ENCODE measurements at places on chromosomes 1 and 21.

DNA sequence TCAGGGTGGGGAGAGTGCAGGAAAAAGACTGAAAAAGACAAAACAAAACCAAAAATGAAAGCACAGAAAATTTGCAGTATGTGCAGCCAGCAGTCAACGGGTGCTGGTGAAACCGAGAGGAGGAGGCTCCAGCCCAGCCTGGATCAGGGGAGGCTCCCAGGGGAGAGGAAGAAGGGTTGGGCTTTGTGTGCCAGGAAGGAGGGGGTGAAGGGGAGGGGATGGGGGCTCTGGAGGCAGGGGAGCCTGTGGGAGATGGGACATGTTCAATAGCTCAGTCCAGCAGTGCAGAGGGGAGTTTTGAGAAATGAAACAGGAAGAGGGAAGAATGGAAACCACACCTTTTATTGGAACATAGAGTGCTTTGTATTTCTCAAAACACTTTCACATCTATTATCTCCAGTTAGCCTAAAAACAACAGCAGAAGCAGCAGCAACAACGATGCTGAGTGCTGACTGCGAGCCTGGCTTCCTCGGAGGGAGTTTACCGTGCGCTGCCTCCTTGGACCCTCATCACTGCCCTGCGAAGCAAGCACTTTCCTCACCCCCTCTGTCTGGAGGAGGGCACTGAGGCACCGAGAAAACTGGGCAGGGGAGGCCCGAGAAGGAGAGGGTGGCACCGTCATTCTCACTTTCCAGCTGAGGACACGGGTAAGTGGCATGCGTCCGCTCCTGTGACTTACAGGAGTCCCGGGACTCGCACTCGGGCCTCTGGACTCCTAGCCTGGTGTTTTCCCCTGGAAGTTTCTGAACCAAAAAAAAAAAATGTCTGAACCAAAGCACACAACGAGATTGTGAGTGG, 62.9 kb downstream of the MDM4 start:
- no peak for DNase-seq
- peak overlapping the region; percentile 48 for H3K27ac ChIP-seq
- H3K4me1 ChIP-seq: no peaks in the 10 kb centered on the region
- H3K36me3 ChIP-seq: no peaks in the 10 kb centered on the region
- H3K27me3 ChIP-seq: no peaks in the 10 kb centered on the region

GRCh38 chr1:93695411-93696005, 13.9 kb upstream of the BCAR3 start:
- no peaks in the 10 kb centered on the region for H3K27me3 ChIP-seq
- no peak for DNase-seq
- no peaks in the 10 kb centered on the region for H3K4me1 ChIP-seq
- H3K36me3 ChIP-seq: no peaks in the 10 kb centered on the region
- no peak overlapping the region for H3K4me3 ChIP-seq
- no peak overlapping the region for H3K27ac ChIP-seq

DNA sequence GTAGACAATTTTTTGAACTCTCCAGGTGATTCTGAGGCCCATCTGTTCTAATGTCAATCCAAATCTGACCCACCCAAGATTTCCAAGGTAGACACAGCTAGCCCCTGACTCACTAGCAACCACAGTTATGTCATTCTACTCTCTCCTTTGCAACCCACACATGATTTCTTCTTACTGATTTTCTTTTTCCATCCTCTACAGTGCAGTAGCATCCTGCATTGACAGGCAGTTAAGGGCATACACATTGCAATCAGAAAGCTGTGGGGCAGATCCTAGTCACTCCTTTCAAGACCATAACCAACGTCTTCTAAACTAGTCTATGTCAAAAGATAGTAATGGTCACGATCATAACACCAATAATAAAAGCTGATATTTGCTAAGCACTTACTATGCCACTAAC, 54.2 kb downstream of the JAK1 start:
- DNase-seq: no peak
- no peaks in the 10 kb centered on the region for H3K36me3 ChIP-seq
- no peaks in the 10 kb centered on the region for H3K27me3 ChIP-seq

GRCh38 chr1:111739925-111740765, 950 bp upstream of the INKA2 start:
- DNase-seq: peak; percentile 22
- peak overlapping the region; percentile 77 for H3K27ac ChIP-seq
- no peaks in the 10 kb centered on the region for H3K27me3 ChIP-seq
- H3K4me1 ChIP-seq: peaks cover 35% of the 10 kb centered on the region
- no peaks in the 10 kb centered on the region for H3K36me3 ChIP-seq

GRCh38 chr1:78297836-78298235, 192.9 kb upstream of the PTGFR start:
- H3K27me3 ChIP-seq: no peaks in the 10 kb centered on the region
- no peaks in the 10 kb centered on the region for H3K4me1 ChIP-seq
- no peak overlapping the region for H3K4me3 ChIP-seq
- H3K27ac ChIP-seq: no peak overlapping the region
- H3K36me3 ChIP-seq: no peaks in the 10 kb centered on the region
- no peak for DNase-seq

DNA sequence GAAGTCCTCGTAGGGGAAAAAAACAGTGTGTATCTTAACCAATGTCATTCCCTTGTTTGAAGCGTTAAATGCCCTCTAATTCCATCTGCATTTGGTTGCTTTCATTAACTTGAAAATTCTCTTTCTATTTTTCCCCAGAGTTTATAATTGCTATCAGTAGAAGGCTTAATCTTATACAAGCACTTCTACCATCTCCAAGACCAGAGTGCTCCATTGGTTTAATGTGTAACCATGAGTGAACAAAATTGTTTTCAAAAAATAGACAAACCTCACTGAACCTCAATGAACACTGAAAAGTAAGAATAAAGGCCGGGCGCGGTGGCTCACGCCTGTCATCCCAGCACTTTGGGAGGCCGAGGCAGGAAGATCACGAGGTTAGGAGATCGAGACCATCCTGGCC, 141.3 kb downstream of the RGS7 start:
- no peak overlapping the region for H3K4me3 ChIP-seq
- no peaks in the 10 kb centered on the region for H3K27me3 ChIP-seq
- no peak for DNase-seq
- no peak overlapping the region for H3K27ac ChIP-seq

DNA sequence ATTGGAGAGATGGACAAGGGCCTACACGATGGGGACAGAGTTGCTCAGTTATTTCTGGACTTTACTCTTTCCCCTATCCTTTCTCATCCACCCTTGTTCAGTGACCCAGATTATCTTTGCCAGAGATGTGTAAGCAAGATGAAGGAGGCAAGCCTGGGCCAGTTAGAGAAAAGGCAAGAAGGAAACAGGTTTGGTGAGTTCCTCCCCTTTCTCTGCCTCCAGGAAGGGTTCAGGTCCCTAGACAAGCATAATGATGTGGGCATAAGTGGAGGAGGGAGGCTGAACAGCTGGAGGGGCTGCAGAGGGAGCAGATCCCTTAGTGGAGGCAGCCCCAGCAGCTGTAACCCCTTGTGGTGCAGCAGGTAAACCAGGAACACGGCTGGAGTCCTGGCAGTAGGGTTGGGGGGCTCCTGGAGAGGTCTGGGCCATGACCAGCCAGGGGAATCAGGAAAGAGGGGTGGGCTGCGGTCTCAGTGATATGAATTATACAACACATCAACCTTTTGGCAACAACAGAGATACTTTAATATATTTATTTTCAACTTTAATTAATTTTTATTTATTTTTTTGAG, 9.2 kb upstream of the CDC42 start:
- H3K4me3 ChIP-seq: no peak overlapping the region
- no peak for DNase-seq
- no peak overlapping the region for H3K27ac ChIP-seq
- H3K27me3 ChIP-seq: no peaks in the 10 kb centered on the region
- H3K36me3 ChIP-seq: no peaks in the 10 kb centered on the region
- H3K4me1 ChIP-seq: peaks cover 14% of the 10 kb centered on the region

DNA sequence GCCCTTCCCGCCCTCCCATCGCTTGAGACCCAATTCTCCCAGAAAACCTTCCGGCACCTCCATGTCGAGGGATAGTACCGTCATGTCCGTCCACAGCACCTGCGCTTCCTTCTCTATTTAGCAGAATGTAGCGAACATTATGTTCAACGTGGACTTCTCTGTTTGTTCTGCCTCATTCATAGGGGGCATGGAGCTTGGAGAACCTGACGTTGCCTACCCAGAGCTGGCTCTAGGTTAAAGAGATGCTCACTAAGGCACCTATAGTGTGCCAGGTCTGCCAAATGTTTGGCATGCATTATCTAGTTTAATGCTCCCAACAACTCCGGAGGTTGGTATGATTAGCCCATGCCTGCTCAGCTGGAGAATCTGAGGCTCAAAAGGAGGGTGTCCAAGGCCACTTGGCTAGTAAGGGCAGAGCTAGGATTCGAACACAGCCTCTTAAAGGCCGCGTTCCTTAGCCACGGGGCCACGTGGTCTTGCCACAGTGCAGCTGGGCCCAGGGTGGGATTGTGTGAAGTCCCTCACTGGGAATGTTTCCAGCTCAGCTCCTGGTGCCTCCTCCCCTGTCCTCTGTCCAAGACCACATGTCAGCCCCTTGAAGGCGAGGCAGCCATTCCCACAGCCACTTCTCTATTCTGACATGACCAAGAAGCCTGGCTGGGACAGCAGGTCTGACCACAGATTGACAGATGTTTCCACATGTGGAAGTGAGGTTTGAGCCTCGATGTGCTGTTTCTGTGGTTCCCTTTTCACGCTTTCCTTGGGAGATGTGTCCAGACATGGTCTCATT, 57.8 kb downstream of the RUNX3 start:
- H3K4me3 ChIP-seq: no peak overlapping the region
- H3K27ac ChIP-seq: no peak overlapping the region
- DNase-seq: no peak
- H3K36me3 ChIP-seq: no peaks in the 10 kb centered on the region
- no peaks in the 10 kb centered on the region for H3K27me3 ChIP-seq

- no peak overlapping the region for H3K27ac ChIP-seq
- H3K4me1 ChIP-seq: peaks cover 28% of the 10 kb centered on the region
- H3K36me3 ChIP-seq: no peaks in the 10 kb centered on the region
- no peaks in the 10 kb centered on the region for H3K27me3 ChIP-seq
- no peak overlapping the region for H3K4me3 ChIP-seq
These were observed 2.7 kb upstream of the MYCBP start for GRCh38 chr1:38875811-38876210.

- no peaks in the 10 kb centered on the region for H3K4me1 ChIP-seq
- no peak overlapping the region for H3K4me3 ChIP-seq
- DNase-seq: no peak
- H3K27ac ChIP-seq: no peak overlapping the region
These were observed 34.1 kb downstream of the AGT start for GRCh38 chr1:230679825-230680224.

GRCh38 chr1:74266001-74266400, 30.8 kb downstream of the TNNI3K start:
- no peaks in the 10 kb centered on the region for H3K27me3 ChIP-seq
- H3K27ac ChIP-seq: no peak overlapping the region
- H3K4me3 ChIP-seq: no peak overlapping the region
- no peak for DNase-seq
- H3K36me3 ChIP-seq: no peaks in the 10 kb centered on the region
- H3K4me1 ChIP-seq: no peaks in the 10 kb centered on the region

DNA sequence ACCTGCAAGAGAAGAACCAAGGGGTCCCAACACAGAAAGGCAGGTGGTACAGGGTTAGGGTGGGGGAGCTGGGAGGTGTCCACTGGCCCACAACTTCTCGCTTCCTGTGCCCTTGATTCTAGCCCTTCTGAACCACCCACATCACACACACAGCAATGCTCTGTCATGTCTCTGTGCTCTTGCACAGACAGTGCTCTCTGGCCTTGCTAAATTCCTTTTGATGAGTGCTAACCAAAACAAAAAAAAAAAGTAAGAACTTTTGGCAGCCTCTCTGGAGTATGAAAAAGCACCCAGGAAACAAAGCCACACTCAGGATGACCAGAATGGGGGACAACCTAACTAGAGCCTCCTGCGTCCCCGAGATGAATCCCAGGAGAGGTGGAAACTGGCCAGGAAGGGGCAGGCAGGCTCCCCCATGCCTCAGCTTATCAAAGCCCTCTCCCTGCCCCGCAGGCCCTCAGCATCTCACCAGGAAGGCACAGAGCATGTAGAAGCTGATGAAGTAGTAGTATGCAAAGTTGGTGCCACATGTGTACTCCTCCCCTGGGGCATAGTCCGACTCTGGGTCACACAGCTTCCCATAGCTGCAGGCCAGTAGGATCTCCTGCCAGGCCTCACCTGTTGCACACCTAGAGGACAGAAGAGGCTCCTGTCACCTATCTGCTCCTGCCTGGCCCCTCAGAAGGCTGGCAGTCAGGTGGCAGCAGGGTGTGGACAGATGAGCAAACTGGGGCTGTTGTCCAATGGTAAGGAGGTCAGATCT, 27.2 kb upstream of the KIF21B start:
- H3K27me3 ChIP-seq: no peaks in the 10 kb centered on the region
- H3K4me1 ChIP-seq: no peaks in the 10 kb centered on the region
- H3K36me3 ChIP-seq: no peaks in the 10 kb centered on the region
- H3K4me3 ChIP-seq: no peak overlapping the region
- no peak for DNase-seq

- H3K36me3 ChIP-seq: peaks cover 9% of the 10 kb centered on the region
- no peak overlapping the region for H3K4me3 ChIP-seq
- no peaks in the 10 kb centered on the region for H3K27me3 ChIP-seq
- no peaks in the 10 kb centered on the region for H3K4me1 ChIP-seq
- DNase-seq: no peak
These were observed 23.0 kb upstream of the LRRC8C start for GRCh38 chr1:89609781-89610456.

DNA sequence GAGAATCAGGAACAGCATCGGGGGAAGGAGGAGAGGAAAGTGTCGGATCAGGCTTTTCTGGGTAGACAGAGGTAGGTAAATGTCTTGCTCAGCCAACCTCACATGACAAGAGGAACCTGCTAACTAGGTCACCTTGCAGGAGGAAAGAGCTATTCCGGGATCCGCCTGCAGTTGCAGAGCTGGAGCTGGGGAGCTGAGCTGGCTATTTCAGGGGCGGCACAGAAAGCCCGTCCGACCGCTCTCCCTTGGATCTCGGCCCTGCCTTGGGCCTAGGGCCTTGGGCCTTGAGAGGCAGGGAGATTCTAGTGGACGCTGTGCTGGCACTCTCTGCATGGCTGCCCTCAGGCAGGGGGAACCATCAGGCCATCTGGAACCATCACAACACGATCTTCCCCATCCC, 56.5 kb upstream of the CTPS1 start:
- no peak overlapping the region for H3K4me3 ChIP-seq
- H3K27ac ChIP-seq: no peak overlapping the region
- H3K27me3 ChIP-seq: no peaks in the 10 kb centered on the region
- no peak for DNase-seq
- H3K4me1 ChIP-seq: peaks cover 11% of the 10 kb centered on the region
- no peaks in the 10 kb centered on the region for H3K36me3 ChIP-seq

DNA sequence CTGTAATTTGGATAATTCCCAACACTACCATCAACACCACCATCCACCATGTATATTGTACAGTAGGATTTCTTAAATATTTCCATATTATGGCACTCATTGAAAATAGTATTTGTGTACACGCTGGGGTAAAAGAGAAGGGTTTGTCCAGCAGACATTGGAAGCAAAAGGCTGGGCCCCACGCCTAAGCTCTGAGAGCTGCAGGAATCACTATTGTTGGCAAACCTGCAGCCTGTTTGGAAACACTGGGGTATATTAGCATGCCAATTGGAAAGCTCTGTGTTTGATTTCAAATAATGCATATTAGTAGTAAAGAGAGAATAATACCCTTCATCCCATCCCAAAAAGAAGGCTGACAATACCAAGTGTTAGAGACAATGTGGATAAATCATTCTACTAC, 81.5 kb upstream of the DPYD start:
- no peaks in the 10 kb centered on the region for H3K36me3 ChIP-seq
- no peaks in the 10 kb centered on the region for H3K4me1 ChIP-seq
- H3K4me3 ChIP-seq: no peak overlapping the region
- no peak for DNase-seq

- no peak overlapping the region for H3K27ac ChIP-seq
- no peaks in the 10 kb centered on the region for H3K4me1 ChIP-seq
- no peak overlapping the region for H3K4me3 ChIP-seq
- no peaks in the 10 kb centered on the region for H3K27me3 ChIP-seq
- no peak for DNase-seq
- no peaks in the 10 kb centered on the region for H3K36me3 ChIP-seq
These were observed 128.1 kb upstream of the JUN start for GRCh38 chr1:58911841-58912499.
